ENCODE measurements at places on chromosomes 13 and 19.
A peak's percentile ranks its signal among the peaks of the same experiment; 100 is the strongest.

- DNase-seq: no peak
These were observed 104.9 kb downstream of the CACNA1A start for GRCh38 chr19:13401388-13401787.

DNA sequence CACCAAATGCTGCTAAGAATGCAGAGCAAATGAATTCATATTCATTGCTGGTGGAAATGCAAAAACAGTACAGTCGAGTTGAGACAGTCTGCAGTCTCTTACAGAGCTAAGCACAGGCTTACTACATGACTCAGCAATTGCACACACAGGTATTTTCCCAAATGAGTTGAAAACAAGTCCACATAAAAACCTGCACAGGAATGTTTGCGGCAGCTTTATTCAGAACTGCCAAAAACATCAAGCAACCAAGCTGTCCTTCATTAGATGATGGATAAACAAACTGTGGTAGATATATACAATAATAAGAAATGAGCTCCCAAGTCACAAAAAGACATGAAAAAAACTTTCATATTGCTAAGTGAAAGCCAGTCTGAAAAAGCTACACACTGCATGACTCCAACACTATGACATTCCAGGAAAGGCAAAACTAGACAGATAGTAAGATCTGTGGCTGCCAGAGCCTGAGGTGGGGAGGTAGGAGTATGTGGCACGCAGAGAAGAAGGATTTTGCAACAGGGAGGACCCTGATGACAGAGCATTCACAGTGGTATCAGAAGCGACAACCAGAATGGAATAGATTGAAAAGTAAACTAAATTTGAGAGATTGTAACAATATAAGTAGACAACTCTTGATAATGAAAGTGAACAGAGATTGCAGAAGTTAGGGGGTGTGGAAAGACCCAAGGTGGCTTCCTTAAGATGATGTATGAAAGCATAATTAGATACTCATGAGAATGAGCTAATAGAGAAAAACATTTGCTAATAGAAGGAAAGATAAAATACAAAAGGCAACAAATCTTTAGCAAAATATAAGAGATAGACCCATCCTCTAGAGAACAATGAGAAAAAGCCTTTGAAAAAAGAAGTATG, 52.7 kb downstream of the TSC22D1 start:
- DNase-seq: no peak

- DNase-seq: no peak
These were observed 33.2 kb upstream of the CASP14 start for GRCh38 chr19:15015946-15016542.

DNA sequence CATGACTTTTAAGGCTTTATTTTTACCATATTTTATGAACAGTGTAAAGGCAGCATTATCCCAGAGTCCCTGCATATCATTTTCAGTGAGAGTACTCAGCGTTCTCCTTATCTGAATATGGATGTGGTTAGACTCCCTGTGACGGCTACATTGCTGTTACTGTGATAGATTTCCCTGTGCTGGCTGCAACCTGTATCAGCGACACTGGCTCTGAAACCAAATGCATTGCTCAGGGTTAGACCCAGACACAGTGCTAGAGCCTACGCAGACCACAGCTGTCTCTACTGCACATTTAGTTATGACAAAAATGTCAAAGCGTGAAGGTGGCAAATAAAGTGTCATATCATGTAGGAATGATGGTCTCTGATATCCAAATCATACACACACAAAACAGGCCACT, 138.0 kb downstream of the ENOX1 start:
- DNase-seq: no peak

DNA sequence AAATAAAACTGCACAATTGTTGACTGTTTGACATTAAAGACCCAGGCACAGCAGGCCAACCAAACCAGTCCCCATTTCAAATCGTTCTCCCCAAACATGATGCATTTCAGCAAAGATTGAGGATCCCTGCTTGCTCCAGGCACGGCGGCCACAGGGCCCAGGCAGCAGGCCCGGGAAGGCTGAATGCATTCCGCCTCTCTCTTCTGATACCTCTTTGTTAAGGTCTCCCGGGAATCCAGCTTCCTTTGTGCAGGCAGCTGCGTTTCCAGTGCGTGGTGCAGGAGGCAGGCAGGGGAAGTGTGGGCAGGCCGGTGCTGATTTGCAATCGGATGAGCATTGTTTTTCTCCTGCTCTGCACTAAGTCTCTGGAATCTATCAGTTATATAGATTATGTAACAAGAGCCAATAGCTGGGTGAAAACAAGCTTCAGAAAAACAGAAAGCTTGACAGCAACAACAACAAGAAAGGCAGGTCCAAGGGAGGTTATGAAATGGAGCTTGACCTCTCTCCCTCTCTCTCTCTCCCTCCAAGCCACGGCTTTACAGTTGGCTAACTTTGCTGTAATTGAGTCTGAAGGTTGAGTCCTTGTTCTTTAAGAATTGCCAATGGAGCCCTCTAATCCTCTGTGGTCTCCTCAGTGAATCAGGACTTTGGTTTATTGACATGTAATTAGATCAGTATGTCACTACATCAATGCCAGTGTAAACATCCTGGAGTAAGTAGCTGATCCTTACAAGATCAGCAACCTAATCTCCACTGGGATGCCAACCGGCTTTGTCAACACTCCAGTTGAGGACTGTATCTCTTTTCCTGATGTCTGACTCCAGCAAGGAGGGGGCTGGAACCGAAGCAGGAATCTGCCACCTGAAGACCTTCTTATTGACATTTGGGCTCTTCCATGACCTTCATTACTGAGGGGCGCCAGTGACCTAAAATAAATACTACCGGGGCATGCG, 338.0 kb downstream of the TEX29 start:
- no peak for DNase-seq

DNA sequence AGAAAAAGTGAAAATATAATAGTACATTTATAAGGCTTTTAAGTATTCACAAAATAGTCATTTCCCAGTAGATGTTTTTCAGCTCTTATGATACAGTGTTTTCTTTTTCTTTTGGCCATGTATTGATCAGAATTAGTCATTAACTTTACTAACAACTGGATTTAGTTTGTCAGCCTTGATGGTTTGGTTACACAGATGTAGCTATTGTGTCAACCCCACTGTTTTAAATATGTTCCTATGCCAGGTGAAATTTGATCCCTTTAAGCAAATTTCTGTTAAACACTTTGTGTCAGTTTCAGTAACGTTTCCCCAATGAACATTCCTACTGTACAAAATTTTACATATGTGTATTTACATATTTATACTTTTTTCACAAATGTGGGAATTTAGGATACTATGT, 261.5 kb upstream of the STARD13 start:
- DNase-seq: no peak

DNA sequence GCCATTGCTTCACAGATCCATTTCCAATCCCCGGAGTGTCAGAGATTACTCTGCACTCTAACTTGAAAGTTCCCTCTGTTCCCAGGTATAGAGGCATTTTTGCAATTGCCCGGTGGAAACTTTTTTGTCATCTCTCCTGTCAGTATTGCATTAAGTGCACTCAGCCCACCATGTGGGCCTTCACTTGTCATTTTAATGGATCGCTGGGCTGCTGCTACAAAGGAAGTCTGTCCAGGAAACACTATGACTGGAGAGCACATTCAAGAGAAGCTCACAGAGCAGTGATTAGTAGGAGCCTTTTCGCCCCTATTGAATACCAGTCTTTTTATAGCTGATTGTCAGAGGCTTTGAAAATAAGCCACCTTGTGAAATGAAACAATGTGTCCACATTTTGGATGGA, 180.9 kb downstream of the B3GLCT start:
- no peak for DNase-seq

GRCh38 chr13:99651016-99651415, 149.7 kb downstream of the TM9SF2 start:
- DNase-seq: no peak

DNA sequence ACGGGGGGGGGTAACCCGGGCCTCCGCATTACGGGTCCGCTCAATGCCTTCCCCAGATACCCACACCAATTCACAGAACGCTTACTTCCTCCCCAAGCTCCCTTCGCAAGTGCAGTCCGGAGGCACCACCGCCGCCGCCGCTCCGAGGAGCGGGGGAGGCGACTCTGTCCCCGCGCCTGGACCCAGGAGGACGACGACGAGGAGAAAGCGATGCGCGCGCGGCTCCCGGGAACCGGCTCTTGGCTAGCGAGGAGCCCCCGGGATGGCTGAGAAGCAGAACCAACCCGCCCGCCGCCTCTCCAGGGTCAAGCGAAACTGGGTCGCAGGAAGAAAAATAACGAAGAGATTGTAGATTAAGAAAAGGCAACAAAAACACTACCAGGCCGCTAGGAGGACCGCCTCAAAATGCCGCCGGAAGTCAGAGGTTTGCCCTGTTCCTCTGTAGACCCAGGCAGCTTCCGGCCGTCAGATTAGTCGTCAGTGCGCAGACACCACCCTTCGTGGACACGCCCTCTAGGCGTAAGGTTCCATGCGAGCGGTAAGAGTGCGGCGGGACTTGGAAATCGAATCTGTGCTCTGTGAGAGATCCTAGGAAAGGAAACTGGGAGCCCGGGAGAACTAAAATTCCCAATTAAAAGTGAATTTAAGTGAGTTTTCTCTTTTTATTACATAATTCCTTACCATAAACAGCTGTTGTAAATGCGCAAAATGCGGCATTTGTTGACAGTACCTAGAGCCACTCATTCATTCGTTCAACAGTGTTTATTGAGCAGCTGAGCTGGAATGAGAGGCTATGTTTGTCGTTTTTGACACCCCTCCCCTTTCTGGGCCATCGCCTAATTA, at the start of gene ZC3H13:
Gene ZC3H13, minus strand, starts transcription at position 428 of the 843 bp plus-strand sequence. CDS start 7,239 bp downstream, outside the sequence.
- DNase-seq: peak; percentile 94

DNA sequence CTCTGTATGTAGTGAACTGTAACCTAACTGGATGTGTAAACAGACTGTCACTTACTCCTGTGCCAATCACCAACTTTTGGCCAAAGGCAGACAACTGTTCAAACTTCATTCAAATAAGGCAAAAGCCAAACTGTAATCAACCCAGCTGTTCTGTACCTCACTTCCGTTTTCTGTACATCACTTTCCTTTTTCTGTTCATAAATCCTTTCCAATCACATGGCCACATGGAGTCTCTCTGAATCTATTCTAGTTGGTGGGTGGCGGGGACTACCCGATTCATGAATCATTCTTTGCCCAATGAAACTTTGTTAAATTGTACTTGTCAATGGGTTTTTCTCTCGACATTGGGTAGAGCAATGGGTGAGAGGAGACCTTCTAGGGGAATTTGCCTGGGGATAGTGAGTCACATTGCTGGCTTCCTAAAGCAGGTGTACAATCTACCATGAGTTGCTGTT, 178.3 kb upstream of the RFC3 start:
- DNase-seq: no peak

DNA sequence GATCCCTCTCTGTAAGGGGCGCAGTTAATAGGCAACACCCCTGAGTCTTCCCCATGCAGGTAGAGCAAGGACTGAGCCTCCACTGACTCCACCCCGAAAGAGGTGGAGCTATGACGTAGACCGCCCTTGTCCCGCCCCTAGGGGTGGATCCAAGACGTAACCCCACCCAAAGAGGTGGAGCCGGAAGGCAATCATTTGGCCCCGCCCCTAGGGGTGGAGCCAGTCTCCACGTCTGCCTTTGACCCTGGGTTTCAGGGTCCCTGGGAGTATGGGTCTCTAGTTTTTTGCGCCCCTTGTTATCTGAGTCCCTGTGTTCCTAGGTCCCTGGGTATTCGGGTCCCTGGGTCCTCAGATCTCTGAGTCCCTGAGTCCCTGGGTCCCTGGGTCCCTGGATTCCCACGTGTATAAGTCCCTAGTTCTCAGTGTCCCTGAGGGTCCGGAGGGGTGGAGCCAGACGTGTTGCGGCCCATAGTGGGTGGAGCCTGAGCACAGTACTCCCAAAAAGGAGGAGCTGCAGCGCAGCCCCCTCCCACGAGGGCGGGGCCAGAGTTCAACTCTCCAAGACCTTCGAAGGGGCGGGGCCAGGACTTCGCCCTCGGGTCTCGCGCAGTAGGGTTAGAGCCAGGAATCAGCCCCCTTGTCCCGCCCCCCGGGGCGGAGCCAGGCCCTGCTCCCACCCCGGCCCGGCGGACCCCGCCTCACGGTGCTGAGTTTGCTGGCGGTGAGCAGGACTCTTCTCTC, 5.3 kb downstream of the DENND1C start:
- peak; percentile 72 for DNase-seq

GRCh38 chr19:56079609-56080008, 41.5 kb downstream of the ZNF787 start:
- DNase-seq: no peak

DNA sequence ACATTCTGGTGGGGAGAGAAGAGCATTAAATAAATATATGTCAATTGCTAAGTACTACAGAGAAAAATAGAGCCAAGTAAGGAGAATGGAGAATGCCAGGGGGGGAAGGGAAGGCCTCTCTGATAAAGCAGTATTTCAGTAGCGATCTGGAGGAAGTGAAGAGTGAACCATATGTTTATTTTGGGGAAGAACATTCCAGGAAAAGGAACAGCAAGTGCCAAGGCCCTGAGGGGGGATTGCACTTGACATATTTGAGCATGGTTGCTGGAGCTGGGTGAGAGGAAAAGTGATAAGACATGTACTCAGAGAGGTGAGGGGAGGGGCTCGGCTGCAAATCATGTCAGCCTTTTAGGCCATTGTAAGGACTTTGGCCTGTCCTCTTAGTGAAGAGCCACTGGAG, 30.4 kb downstream of the WDR87 start:
- DNase-seq: no peak

DNA sequence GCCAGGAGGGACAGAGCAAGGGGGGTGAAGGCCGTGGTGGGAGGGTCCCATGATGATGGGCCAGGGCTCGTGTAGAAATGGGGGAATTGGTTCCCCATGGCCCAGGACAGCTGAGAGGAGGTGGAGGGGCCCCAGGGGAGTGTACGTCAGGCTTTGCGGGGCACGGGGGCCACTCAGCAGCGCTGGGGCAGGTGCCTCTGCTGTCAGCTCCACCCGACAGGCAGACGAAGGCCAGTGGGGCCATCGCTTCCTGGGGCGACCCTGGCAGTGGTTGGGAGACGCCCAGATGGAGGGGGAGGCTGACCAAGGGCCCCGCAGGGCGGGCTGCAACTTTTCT, 1.9 kb upstream of the TEKTIP1 start:
- DNase-seq: no peak

DNA sequence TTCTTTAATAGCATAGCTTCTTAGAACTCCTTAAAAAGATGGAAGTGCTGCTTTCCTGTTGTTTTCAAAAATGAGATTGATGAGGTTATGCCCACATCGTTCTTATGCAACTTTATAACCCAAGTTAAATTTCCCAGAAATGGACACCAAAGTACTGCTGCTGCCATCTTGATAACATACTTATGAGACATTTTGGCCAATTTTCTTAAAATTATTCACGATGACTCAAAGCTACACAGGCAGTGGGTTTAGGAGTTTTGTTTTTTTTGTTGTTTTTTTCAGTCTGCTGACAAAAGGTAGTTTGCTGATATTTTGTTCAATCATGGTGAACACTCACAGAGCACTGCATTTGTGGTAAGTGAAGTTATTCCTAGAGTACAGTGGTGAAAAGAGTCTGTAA, 54.9 kb upstream of the RFC3 start:
- no peak for DNase-seq

DNA sequence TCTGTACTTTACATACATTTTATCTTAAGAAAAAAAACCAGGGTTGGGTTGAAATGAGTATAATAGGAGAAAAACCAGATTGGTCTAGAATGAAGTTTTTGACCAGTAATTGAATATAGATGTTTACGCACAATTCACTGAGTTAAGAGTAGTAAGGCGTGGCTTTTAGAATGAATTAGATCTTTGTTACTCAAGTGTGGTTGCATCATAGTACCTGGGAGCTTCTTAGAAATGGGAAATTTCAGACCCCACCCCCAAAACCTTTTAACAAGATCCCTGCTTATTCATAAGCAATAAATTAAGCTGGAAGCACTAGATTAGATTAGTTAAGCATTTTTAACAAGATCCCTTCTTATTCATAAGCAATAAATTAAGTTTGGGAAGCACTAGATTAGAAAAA, 28.7 kb upstream of the LMO7 start:
- DNase-seq: no peak

- peak; percentile 53 for DNase-seq
These were observed 2.9 kb downstream of the KLF2 start for GRCh38 chr19:16327501-16327900.
